Activated CD8-positive, alpha-beta memory T cell treated with anti-CD3 and anti-CD28 coated beads for 1 hour (primary cell): ENCODE measurements at places on chromosomes 1 and 21.

DNA sequence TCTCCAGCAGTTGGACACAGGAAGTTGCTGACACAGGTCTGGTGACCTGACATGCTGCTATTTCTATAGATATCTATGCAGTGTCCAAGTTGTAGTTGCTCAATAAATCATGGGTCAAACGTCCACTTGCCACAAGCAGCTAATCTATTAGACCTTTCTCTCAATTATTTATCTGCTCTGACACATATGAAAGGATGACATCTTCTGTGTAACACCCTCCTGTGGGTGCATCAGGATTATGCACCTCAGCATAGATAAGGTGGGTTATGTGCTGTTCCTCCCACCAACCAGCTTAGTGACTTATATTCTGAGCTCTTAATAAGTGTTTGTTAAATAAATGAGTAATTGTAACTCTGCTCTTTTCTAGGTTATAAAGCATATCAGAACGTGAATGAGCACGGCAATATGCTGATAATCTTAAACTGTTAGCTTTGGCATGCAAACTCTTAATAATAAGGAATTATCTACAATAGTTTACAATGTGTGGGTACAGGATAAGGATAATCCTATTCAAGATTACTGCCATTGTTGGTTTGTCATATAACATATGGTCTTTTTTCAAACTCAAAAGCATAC lies 90.7 kb upstream of the GCLM start:
- DNase-seq: no peak

GRCh38 chr1:28359592-28360239 lies 9.8 kb upstream of the PHACTR4 start:
- DNase-seq: peak; percentile 50

DNA sequence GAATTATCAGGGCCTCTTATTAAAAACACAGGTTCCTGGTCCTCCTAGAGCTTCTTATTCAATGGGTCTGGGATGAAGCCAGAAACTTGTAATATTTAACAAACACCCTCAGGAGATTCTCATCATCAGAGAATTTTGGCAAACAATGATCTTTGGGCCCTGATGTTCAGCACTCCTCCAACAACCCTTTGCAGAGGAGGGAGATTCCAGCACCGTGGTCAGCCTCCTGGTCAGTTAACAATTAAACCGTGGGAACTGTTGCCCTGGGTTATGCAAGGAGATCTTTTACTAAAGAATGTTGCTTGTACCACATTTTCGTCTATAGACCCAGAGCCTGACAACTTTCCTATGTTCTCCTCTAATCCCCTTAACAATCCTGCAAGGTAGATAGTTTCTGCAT lies 294.4 kb downstream of the PLPP3 start:
- no peak for DNase-seq

DNA sequence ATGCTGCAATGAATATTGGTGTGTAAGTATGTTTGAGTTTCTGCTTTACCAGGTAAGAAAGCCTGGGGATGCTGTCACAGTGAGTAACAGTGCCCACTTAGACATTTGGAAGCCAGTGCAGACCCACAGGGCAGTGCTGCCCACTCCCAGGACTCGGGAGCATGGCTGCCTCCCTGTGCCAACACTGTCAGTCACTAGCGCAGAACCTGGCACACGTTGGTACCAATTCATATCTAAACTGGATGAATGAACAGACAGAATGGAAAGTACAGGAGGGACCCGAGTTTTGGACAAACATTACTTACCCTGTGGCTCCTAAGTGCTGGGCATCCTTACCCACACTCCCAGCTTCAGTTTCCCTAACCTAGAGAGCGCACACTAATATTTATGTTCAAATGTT lies 1.6 kb upstream of the EVA1C start:
- DNase-seq: no peak

DNA sequence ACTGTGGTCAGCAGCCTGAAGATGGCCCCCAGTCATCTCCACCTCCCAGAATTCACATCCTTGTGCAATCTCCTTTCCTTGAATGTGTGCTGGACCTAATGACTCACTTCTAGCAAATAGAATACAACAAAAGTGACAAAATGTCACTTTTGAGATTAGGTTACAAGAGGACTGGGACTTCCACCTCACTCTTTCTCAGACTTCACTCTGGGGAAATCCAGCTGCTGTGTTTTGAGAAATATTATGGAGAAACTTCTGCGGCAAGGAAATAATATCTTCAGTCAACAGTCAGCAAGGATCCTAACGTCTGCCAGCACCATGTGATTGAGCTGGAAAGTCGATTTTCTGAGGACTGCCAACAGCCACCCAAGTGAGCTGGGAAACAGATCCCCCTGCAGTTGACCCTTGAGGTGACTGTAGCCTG lies 70.5 kb upstream of the GADD45A start:
- no peak for DNase-seq

DNA sequence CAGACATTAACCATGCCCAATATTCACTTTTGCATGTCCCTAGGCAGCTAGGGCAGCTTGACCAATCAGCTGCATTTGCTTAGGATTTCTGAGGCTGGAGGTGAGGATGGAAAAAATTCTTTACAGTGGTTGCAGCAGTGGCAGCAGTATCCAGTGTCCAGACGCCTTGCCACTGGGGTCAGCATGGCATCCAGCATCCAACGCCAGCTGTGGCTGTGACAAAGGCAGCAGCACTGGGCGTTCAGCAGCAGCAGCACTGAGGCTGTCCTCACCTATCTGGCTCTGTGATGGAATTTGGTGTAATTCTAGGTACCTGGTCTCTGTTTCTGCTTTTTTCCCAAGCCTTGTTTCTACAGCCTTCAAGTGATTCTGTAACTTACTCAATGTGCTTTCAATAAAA lies 15.5 kb downstream of the RHBDL2 start:
- no peak for DNase-seq
